ENCODE measurements at places on chromosomes 13 and 19. TPM values are rescaled to one million over a fixed set of nuclear protein-coding genes. Genes with fewer than 3 reads are reported as not detected.

- DNase-seq = peak; percentile 58
These were observed 552 bp downstream of the KPNA3 start for GRCh38 chr13:49791711-49792549.

DNA sequence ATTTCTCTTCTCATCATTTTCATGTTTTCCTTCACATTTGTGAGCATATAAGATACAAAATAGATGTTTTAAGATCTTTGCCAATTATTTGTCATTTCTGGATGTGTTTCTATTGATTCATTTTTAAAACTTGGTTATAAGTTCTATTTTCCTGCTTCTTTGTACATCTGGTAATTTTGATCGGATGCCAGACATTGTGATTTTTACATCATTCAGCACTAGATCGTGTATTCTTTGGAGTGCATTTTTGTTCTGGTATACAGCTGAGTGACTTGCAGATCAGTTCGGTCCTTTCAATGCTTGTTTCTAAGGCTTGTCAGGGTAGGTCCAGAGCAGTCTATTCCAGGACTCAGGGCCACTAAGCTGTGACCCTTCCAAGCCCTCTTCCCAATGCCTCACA, 198.2 kb downstream of the KLF12 start:
- no peak for DNase-seq

- no peak for DNase-seq
These were observed 5.2 kb upstream of the ZNF554 start for GRCh38 chr19:2814426-2814825.

DNA sequence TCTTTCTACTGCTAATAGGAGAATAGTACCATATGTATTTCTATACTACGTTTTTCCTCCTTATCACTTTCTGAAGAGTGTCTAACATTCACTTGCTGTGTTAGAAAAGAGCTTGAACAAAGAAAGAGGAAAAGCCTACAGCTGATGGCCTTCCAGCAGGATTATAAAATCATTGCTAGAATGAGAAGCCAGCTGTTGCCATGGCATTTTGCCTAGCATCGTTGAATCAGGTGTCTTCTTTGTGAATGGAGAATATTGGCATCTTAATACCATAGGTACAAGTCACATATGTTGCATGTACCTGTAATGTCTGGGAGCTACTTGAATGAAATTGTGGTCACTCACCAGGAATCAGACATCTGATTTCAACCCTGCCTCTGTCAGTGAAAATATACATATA, 1174.9 kb downstream of the PCDH17 start:
- DNase-seq = no peak

DNA sequence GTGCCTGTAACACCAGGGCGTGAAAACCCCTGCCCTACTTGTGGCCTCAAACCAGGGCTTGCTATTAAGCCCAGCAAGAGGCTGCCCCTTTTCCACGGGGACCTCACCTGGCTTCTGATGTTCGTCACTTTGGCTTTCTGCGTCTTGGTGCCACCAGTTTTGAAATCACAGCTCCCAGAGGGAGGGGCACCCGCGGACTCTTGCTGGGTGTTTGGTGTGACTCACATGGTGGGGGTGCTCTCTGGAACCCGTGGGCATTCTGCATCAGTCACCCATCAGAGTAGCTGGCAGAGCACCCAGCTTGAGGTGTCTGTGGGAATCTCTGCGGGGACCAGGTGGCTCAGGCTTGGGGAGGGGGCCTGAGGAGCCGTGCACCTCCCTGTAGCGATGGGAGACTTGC, 19.2 kb downstream of the SIPA1L3 start:
- DNase-seq = no peak

The TEKTIP1 gene
- total RNA-seq = 0.68 TPM

DNA sequence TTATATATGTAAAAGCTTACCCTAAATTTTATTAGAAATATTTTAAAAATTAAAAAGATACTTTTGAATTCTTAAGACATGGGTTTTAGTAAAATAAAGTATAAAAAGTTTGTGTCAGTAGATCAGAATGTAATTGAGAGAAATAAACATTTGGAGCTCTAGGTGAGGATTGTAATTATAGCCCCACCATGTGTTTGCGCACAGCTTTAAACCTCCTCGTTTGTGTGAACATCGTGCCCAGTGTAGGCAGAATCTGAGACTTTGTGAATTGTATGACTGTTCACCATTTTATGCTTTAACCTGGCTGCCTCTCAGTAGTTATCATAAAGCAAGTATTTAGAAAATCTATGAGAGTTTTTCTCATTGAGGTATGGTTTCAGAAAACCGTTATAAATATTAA, 29.1 kb downstream of the CUL4A start:
- no peak for DNase-seq

- DNase-seq = no peak
These were observed 964 bp downstream of the PAK4 start for GRCh38 chr19:39126312-39127187.

GRCh38 chr19:4454747-4455718, 2.6 kb downstream of the UBXN6 start:
- peak; percentile 89 for DNase-seq

DNA sequence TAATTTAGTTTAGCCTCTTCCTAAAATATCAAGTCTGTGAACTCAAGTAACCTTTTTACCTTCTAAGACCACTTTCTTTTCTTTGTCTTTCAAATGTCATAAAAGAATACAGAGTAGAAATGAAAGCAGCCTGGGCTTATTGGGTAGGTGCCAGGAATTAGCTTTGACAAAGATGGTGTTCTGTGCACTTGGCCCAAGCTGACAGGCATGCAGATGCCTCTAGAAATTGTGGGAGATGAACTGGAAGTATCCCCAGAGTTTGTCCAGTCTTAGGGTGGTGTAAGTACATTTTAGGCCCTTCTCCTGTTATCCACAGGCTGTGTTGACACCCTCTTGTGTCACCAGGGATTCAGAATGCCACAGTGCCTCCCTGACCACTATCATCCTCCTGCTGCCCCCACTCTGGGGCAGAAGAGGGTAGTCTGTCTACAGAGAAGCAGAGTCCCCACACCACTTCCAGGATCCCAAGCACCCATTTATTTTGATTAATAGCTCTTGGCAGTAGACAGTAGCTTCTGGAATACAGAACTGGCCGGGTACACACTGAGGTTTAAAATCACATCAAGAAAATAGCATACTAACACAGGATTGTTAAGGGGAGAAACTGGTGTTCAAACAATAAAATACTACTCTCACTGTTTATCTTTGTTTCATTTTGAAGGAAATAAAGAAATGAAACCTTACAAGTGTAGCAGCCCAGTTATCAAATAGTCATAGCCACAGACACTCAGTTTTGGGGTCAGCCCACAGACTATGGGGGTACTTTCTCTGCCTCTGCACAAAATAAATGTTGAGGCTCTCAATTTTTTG, 343.2 kb downstream of the KCNRG start:
- peak; percentile 44 for DNase-seq

- no peak for DNase-seq
These were observed 19.8 kb downstream of the UQCRFS1 start for GRCh38 chr19:29193155-29193554.

GRCh38 chr19:15437355-15438123, 12.2 kb downstream of the WIZ start:
- DNase-seq = no peak
